ENCODE measurements at places on chromosomes 7 and 10.

GRCh38 chr10:132417257-132417910 lies 20.4 kb downstream of the PWWP2B start:
- no peak for DNase-seq

- DNase-seq, result no peak
Measured at GRCh38 chr7:45718464-45719330, 144.5 kb downstream of the ADCY1 start.

- no peak for DNase-seq
Measured at GRCh38 chr10:120473593-120473992, 16.6 kb downstream of the PLPP4 start.

DNA sequence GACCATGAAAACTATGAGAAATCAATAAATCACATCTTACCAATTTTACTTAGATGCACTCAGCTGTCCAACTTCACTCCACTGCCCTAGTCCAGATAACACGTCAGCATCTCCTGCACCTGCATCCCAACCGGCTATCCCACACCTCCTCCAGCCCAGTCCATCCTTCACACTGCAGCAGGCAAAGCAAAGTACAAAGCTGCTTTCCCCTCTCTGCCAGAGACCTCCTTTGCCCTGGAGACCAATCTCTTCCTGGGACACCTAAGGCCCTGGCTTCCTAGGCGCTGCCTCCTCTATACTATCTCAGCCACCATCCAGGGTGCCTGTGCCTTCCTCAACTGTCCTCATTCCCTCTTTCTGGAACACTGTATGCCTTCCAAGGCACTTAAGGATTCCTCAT lies 90.3 kb upstream of the DDC start:
- no peak for DNase-seq

GRCh38 chr7:81003326-81003725 lies 84.5 kb upstream of the SEMA3C start:
- no peak for DNase-seq

- no peak for DNase-seq
Measured at GRCh38 chr10:33336582-33337325, 2.3 kb upstream of the NRP1 start.

DNA sequence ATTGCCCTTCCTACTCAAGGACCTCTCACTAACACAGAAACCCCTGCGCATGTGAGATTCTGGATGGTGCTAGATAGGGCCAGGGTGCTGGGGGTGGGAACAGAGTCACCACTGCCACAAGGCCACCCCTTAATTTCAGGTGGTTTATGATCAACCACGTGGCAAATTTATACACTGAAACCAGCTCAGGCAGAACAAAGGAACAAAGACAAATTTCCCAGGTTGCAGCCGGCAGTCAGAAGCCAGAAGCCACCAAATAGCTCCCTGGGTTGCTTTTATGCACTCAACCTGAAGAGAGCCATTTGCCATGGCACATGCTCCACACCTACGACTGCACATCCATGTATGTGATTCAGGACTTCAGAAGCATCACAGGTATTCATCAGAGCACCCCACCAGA lies 2.5 kb downstream of the VOPP1 start:
- DNase-seq, result no peak

DNA sequence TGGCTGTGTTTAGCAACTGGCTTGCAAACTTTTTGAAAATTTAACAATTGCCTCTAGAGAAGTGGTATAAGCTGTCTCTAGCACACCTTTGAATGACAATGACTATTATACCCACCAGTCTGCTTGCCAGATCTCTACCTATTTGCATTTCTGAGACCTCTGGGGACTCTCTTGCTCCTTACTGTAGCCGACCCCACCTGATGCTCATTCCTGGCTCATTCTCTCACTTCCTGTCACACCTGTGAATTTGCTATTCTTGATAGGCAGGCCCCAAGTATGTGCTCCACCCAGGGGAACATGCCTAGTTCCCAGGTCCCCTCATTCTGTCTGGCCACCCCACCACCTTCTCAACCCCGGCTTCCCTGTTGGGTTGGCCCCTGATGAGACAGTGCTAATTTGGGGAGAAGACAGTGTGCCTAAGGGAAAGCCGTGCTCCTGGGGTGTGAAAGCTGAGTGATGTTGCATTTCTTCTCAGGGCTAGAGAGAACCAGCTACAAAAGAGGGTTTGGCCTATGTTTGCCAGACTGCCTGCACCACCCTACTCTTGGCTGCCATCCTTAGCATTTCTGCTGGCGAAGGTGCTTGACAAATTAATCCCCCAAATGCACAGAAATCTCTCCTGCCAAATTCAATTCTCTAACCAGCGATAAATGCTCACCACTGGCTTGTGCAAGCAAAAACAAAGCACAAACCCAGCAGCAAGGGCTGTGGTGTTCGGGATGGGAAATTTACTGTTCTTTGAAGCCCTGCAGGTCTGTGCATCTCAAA lies 138.2 kb downstream of the RPS24 start:
- DNase-seq, result no peak

DNA sequence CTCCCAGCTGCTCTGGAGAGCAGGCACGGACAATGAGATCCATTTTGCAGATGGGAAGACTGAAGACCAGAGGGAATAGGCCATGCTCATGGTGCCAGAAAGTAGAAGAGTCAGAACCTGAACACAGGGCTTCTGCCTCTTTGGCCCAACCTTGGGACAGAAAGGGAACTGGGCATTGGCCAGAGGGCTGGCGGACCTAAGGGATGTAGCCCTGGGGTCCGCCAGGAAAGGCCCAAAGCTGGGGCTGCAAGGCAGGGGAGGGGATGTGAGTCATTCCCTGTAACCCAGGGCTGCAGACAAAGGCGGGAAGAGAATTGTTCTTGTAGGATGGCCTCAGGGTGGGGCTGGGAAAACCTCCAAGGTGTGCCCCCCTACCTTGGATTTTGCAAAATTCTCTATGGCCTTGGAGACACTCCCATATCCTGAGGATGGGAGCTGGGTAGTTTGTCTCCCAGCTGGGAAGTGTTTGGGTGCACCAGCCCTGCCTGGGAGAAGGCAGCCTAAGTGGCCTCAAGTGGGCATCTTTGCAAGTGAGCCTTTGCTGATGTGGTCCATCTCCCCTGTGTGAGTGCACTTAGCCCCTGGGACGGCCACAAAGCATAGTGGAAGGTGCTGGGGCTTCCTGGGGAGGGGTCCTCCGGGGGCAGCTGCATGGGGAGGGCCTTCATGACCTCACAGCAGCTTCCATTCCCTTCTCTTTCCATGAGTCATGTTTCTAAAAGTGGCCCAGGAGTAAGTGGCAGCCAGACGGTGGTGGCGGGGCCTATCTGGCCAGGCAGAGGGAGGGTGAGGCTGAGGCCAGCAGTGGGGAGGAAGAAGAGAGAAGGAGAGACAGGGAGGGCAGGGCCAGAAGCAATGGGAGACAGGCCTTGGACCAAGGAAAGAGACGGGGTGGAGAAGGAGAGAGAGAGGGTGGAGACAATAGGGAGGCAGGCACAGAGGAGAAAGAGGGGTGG lies 9.2 kb downstream of the AQP1 start:
- no peak for DNase-seq

DNA sequence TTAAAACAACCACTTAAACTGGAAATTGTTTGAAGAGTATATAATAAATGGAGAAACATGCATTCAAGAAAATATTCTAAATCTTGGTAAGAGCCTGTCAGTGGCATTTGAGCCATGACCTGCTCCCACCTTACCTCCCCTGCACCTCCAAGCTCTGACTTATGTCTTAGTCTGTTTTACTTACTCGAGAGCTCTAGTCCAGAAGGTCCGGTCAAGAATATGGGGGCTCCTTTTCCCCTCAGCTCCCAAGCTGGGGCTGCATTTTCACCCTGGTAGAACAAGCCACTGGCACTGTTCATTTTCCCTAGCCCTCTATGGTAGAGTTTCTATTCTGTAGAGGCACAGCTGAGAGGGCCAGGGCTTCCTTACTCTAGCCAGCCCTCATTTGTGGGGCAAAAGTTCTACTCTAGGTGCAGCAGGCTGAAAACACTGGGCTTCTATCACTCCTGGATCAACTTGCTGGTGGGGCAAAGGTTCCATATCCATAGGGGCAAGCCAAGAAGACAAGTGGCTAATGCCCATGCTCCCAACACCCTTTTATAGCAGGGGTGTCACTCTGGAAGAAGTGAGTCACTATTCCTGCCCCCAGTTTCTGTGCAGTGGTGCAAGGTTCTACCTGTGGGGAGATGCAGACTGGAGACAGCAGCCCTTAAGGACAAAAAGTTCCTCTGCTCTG lies 40.6 kb downstream of the ZNF438 start:
- DNase-seq, result no peak
